Mesothelial cell of epicardium (in vitro differentiated cells): ENCODE measurements at places on chromosomes 4 and X.

DNA sequence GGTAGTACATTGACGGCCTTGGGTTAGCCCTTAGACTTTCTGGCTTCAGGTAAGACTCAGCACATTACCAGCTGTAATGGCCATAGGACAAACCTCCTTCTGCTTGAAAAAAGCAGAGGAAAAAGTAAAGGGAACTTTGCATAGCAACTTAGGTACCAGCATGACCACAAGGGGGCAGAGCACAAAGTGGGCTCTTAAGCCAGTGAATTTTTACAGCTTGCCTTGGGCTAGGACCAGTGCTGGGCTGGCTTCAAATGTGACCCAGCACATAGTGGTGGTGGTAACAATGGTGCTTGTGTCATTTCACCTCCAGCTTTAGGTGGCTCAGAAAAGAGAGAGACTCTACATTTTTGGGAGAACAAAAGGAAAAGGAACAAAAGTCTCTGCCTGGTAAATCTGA is 66.1 kb downstream of the KLHL4 start:
- no peak overlapping the region for H3K4me3 ChIP-seq
- DNase-seq, result no peak
- no peak overlapping the region for H3K27ac ChIP-seq
- H3K36me3 ChIP-seq, result no peaks in the 10 kb centered on the region
- H3K4me1 ChIP-seq, result no peaks in the 10 kb centered on the region
- H3K27me3 ChIP-seq, result no peaks in the 10 kb centered on the region

GRCh38 chrX:38515291-38515690 is 46.1 kb upstream of the TSPAN7 start:
- no peak overlapping the region for H3K27ac ChIP-seq
- H3K36me3 ChIP-seq, result no peaks in the 10 kb centered on the region
- H3K27me3 ChIP-seq, result no peaks in the 10 kb centered on the region
- no peak overlapping the region for H3K4me3 ChIP-seq

GRCh38 chrX:10756441-10756840 is 136.1 kb upstream of the MID1 start:
- DNase-seq, result no peak
- H3K27ac ChIP-seq, result peak overlapping the region; percentile 85
- H3K27me3 ChIP-seq, result no peaks in the 10 kb centered on the region
- peaks cover 3% of the 10 kb centered on the region for H3K36me3 ChIP-seq

GRCh38 chr4:54317690-54318089 is 88.6 kb downstream of the PDGFRA start:
- no peaks in the 10 kb centered on the region for H3K36me3 ChIP-seq
- no peak for DNase-seq
- H3K27ac ChIP-seq, result no peak overlapping the region
- no peak overlapping the region for H3K4me3 ChIP-seq

GRCh38 chr4:113524505-113525186 is 236.9 kb downstream of the CAMK2D start:
- H3K4me1 ChIP-seq, result peaks cover 9% of the 10 kb centered on the region
- no peak for DNase-seq

GRCh38 chrX:1202251-1202650 is 10.2 kb downstream of the CRLF2 start:
- peaks cover 2% of the 10 kb centered on the region for H3K4me1 ChIP-seq
- H3K4me3 ChIP-seq, result no peak overlapping the region
- H3K27me3 ChIP-seq, result no peaks in the 10 kb centered on the region
- no peak overlapping the region for H3K27ac ChIP-seq

GRCh38 chr4:4289597-4289940 is 385 bp downstream of the LYAR start:
- H3K4me3 ChIP-seq, result peak overlapping the region; percentile 95
- H3K4me1 ChIP-seq, result peaks cover 21% of the 10 kb centered on the region
- H3K27me3 ChIP-seq, result no peaks in the 10 kb centered on the region
- H3K36me3 ChIP-seq, result peaks cover 2% of the 10 kb centered on the region
- peak overlapping the region; percentile 86 for H3K27ac ChIP-seq

- DNase-seq, result no peak
- no peaks in the 10 kb centered on the region for H3K27me3 ChIP-seq
- peaks cover 12% of the 10 kb centered on the region for H3K4me1 ChIP-seq
- H3K36me3 ChIP-seq, result peaks cover 3% of the 10 kb centered on the region
- no peak overlapping the region for H3K27ac ChIP-seq
Observed at GRCh38 chrX:56761167-56761566, 32.1 kb downstream of the NBDY start.

DNA sequence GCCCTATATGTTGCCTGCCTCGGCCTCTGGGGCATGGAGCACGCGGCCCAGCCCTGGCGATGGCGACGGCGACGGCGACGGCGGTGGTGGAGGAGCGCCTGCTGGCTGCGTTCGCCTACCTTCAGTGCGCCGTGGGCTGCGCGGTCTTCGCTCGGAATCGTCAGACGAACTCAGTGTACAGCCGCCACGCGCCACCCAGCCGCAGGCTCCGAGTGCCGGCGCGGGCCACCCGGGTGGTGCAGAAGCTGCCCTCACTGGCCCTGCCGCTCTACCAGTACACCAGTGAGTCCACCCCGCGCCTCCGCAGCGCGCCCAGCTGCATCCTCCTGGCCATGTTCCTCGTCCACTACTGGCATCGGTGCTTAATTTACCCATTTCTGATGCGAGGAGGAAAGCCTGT is 83.7 kb upstream of the F9 start:
- no peak overlapping the region for H3K27ac ChIP-seq
- H3K4me1 ChIP-seq, result no peaks in the 10 kb centered on the region
- no peaks in the 10 kb centered on the region for H3K27me3 ChIP-seq

GRCh38 chrX:148371291-148371690 is 129.1 kb upstream of the AFF2 start:
- H3K4me3 ChIP-seq, result no peak overlapping the region
- H3K36me3 ChIP-seq, result no peaks in the 10 kb centered on the region
- no peaks in the 10 kb centered on the region for H3K27me3 ChIP-seq
- no peak overlapping the region for H3K27ac ChIP-seq
- H3K4me1 ChIP-seq, result no peaks in the 10 kb centered on the region

DNA sequence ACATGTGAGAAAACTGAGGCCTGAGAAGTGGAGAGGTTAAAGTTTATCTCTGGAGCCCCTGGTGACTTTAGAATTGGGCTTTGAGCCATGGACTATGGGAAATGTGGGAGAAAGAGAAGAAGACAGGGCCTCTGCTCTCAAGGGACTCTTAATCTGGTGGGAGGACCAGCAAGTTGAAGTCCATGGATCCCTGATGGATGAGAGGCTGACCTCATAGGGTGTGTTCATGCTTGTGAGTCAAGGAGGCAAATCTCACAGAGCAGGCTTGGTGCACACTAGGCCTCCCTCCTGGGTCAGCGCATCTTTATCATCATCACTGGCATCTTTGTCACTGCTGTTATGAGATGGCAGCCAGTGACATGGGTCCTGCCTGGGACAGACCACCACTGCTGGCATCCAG is 211.9 kb downstream of the AFAP1 start:
- H3K27ac ChIP-seq, result no peak overlapping the region
- no peaks in the 10 kb centered on the region for H3K36me3 ChIP-seq

DNA sequence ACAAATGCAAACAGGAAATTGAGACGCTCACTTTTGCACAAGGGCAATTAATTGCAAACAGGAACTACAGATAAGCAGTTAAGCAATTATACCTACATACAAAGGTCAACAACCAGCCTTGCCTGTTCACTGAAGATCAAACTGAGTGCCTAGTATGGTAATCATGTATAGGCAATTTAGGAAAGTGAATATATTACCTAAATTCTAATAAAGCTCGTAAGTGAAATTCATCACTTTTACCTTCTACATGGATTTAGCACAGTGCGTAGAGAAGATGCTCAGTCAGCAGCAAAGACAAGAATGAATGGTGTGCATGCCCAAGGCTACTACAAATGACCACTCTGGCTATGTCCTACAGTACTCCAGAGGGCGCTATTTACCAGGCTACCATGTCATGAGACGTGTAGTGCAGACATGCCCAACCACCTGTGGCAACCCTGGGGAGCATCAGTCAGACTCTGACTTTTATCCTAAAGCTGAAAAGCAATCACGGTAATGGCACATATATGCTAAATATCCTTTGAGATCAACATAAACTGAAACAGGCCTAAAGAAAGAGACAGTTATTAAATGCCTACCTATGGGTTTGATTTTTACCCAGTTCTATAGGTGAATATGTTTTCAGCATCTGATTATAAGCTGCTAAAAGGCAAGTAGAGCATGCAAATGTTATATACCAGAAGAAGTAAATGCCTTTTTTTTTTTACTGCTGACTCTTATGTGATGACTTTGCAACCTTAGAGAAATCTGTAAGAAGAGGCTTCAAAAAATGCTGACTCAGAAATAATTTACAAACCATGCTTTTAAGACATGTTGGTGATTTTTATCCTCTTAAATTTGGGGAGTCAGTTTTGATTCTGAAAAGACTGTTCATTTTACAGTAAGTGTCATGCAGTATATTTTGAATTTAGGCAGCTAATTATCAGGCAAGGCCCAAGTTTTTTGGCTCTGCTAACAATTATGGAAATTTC is 178.0 kb downstream of the PPP3CA start:
- no peaks in the 10 kb centered on the region for H3K27me3 ChIP-seq
- no peak overlapping the region for H3K4me3 ChIP-seq
- H3K36me3 ChIP-seq, result no peaks in the 10 kb centered on the region
- no peak for DNase-seq

- H3K27me3 ChIP-seq, result peaks cover 3% of the 10 kb centered on the region
- DNase-seq, result no peak
- H3K27ac ChIP-seq, result no peak overlapping the region
- no peaks in the 10 kb centered on the region for H3K4me1 ChIP-seq
Observed at GRCh38 chr4:16583764-16584163, 314.7 kb downstream of the LDB2 start.

GRCh38 chr4:143280861-143281260 is 55.8 kb upstream of the GAB1 start:
- H3K4me3 ChIP-seq, result no peak overlapping the region
- H3K36me3 ChIP-seq, result no peaks in the 10 kb centered on the region
- no peak overlapping the region for H3K27ac ChIP-seq
- H3K27me3 ChIP-seq, result no peaks in the 10 kb centered on the region

DNA sequence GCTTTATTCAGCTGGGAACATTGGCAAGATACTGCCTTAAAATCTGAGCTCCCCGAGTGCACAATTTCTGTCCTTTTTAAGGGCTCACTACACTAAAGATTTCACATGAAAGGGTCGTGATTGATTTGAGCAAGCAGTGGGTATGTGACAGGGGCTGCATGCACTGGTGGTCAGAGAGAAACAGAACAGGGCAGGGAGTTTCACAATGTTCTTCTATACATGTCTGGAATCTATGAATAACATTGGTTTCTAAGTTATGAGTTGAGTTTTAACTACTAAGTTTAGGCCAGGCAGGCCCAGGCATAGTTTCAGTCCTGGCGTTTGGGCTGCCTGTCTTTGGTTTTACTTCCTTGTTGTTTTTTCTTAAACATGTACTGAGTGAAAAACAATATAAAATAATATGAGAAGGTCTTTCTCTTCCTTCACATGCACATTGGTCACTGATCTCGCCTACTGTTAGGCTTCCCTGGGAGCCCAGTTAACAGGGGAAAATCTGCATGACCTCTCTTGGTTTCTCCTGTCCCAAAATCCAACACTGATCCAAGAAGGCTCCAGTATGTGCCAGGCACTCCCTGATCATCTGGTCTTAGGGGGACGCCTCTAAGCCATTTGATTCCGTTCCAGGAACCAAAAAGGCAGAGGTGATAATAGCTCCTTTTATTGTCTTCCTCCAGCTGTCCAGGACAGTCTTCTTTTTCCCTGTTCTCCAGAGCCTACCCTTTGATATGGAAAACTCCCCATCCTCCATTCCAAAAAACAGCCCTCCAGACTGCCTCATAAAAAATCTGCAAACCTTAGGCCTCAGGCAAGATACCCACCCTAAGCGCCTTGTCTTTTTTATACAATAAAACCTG is at the start of gene UGT2B17:
Gene UGT2B17 (minus strand): TSS at position 51 of the 854 bp plus-strand sequence. CDS start 7,838 bp downstream, outside the sequence.
- no peaks in the 10 kb centered on the region for H3K4me1 ChIP-seq
- no peaks in the 10 kb centered on the region for H3K36me3 ChIP-seq
- peak within 1 kb of the TSS; percentile 30 for H3K27ac ChIP-seq
- H3K27me3 ChIP-seq, result no peaks in the 10 kb centered on the region
- no peak within 1 kb of the TSS for H3K4me3 ChIP-seq

GRCh38 chr4:89301902-89302301 is 5.7 kb downstream of the GPRIN3 start:
- H3K27ac ChIP-seq, result no peak overlapping the region
- H3K36me3 ChIP-seq, result no peaks in the 10 kb centered on the region
- peaks cover 11% of the 10 kb centered on the region for H3K27me3 ChIP-seq
- DNase-seq, result no peak

- H3K4me1 ChIP-seq, result peaks cover 13% of the 10 kb centered on the region
- DNase-seq, result no peak
- H3K36me3 ChIP-seq, result peaks cover 3% of the 10 kb centered on the region
- H3K27ac ChIP-seq, result no peak overlapping the region
- H3K27me3 ChIP-seq, result no peaks in the 10 kb centered on the region
- H3K4me3 ChIP-seq, result no peak overlapping the region
Observed at GRCh38 chrX:23390979-23391378, 56.3 kb downstream of the PTCHD1 start.

GRCh38 chr4:56078866-56079265 is 130.1 kb downstream of the CEP135 start:
- H3K27ac ChIP-seq, result peak overlapping the region; percentile 15
- no peak overlapping the region for H3K4me3 ChIP-seq
- no peaks in the 10 kb centered on the region for H3K36me3 ChIP-seq
- H3K27me3 ChIP-seq, result no peaks in the 10 kb centered on the region
- peaks cover 24% of the 10 kb centered on the region for H3K4me1 ChIP-seq

DNA sequence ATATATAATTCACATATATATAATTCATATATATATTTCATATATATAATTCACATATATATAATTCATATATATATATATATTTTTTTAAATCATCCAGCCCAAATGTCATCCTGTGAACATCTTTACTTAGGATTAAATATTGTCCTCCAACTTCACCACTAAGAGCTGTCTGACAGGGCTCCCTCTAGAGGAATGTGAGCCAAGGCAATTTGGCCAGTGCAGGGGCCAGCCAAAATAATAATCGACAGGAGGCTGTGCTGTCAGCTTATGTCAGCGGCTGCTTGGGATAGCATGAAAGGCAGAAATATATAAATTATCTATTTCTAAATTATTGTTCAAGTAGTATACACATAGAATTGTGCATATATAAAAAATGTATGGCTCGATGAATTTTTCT is 29.5 kb downstream of the EGFL6 start:
- no peak overlapping the region for H3K4me3 ChIP-seq
- H3K4me1 ChIP-seq, result no peaks in the 10 kb centered on the region
- H3K27me3 ChIP-seq, result no peaks in the 10 kb centered on the region
- H3K36me3 ChIP-seq, result no peaks in the 10 kb centered on the region
- no peak overlapping the region for H3K27ac ChIP-seq
- no peak for DNase-seq

- no peaks in the 10 kb centered on the region for H3K4me1 ChIP-seq
- no peaks in the 10 kb centered on the region for H3K27me3 ChIP-seq
- no peak overlapping the region for H3K4me3 ChIP-seq
- peaks cover 29% of the 10 kb centered on the region for H3K36me3 ChIP-seq
- H3K27ac ChIP-seq, result no peak overlapping the region
Observed at GRCh38 chrX:71550578-71550977, 17.7 kb downstream of the OGT start.

GRCh38 chrX:104400387-104400786 is 145.7 kb upstream of the ESX1 start:
- H3K4me1 ChIP-seq, result no peaks in the 10 kb centered on the region
- H3K27ac ChIP-seq, result no peak overlapping the region
- no peak for DNase-seq
- H3K36me3 ChIP-seq, result no peaks in the 10 kb centered on the region
